ENCODE measurements at places on chromosomes 5 and 9.

GRCh38 chr5:79961716-79962574, 29.1 kb downstream of the MTX3 start:
- peak; percentile 21 for DNase-seq

DNA sequence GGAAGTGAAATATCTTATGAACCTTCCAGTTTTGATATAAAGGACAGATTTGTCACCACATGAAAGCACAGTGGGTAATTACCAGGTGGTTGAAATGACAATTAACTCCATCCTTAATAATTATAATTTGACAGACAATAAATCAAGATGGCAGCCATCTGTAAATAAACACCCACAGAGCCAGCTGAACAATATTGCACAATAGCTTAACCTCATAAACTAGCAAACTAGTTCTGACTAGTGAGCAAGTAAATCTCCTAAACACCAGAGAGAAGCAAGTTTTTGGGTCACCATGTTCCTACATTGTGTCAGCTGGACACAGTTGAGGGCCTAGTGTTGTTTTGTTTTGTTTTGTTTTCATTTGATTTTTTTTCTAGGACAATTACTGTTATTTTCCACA, 577.4 kb downstream of the ACTL7B start:
- DNase-seq: peak; percentile 39

- DNase-seq: no peak
These were observed 155.0 kb upstream of the PITX1 start for GRCh38 chr5:135189024-135189423.

DNA sequence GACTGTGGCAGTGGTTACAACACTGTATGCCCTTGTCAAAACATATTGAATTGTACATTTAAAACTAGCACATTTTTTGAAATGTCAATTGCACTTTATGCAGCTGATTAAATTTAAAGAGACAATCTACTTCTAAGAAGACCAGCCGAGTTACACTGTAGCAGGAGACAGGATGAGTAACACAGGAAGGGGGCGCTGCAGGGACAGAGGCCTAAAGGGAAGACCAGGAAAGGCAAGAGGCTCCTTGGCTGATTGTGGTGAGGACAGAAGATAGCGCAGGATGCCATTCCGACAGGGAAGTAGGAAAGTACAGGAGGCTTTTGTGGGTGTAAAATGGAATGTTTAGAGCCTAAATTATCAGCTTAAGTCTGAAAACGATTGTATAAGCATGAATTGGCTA, 28.2 kb upstream of the PPP2R2B start:
- peak; percentile 25 for DNase-seq

DNA sequence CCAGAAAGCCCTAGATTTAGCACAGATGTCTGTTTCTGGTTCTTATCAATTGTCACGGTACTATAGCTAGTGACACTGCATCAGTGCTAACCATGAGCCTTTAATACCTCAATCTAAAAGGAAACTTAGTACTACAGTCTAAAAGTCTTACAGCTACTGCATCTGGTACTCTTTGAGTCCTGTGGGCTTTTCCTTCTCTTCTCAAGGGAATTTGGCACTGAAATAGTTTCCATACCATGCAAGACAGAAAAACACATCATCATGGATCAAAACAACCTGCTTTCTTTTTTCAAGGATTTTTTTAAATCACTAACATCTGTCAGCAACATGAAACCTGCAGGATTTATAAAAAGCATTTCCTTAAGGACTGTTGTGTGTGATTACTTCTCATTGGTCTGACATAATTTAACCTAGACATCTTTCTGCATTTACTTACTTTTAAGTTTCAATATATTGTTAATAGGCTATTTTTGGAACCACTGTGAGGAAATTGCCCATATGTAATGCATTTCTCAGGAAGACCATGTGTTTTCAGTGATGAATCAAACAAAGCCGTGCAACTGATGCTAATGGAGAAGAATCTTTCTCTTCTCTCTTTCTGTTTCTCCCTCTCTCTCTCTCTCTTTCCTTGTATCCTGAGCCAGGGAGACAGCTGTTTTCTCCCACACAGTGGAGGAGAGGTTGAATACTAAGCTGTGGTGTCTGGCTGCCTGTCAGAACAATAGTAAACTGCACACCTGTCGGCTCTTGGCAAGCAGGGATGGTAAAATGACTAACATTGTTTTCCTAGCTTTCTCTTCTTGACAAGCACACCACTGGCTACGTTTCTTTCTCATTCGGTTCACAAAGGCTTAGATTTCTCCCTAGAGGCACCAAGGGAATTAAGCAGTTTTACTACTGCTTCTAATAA, 273.4 kb downstream of the CSNK1G3 start:
- peak; percentile 68 for DNase-seq

GRCh38 chr5:90866333-90866732, 307.7 kb downstream of the ADGRV1 start:
- peak; percentile 33 for DNase-seq

DNA sequence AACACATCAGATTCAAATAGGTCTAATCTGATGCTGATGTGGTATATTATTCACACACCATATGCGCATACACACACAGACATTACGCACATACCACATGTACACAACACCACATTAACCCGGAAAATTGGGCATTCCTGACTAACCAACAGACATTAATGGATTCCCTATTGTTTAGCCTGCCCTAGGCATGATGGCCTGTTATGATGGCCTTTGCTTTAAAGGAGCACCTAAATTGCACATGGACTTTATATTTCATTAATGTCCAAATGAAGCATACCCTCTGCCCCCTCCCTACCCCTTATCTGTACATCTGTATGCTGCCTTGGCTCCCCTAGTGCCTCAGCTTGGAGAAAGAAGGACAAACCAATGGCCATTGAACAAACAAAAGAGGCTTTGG, 127.7 kb upstream of the PRLR start:
- DNase-seq: no peak

GRCh38 chr9:91915524-91916263, 34.3 kb downstream of the ROR2 start:
- no peak for DNase-seq

DNA sequence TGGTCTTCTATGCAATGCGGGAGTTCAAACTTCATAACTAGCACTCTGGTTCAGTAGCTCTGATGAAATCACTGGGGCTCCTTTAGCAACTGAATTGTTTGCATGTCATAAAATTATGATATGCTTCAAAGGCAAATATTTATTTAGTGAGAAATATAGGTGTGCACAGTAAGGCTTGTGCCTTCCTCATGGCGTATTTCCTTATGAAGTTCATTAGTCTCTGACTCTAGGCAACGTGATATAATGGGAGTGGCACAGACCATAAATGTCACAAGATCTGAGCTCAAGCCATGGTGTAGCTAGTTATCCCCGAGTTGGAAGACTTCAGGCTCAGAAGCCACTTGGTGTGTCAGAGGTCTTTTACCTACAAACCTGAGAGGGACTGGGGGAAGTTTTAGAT, 35.5 kb downstream of the PIP5K1B start:
- peak; percentile 66 for DNase-seq

GRCh38 chr9:36759141-36759540, 186.4 kb downstream of the MELK start:
- no peak for DNase-seq

DNA sequence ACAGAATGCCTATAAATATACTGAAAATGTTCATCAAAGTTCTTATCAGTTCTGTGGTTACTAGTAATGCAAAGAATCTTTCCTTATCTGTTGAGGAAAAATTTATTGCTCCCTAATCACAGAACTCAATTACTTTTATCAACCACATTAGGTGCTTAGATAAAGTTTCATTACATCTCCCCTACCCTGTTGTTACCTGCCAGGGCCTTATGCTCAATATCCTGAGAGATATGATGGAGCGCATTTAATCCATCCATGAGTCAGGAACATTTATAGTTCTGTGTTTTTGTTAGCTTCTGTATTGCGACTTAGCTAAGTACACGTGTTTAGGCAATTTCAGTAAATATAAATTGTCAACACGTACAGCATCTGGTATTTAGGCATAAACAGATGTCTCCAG, 164.3 kb upstream of the ST8SIA4 start:
- no peak for DNase-seq

GRCh38 chr9:69499407-69499806, 172.8 kb downstream of the APBA1 start:
- DNase-seq: no peak

GRCh38 chr5:73136055-73136562, 15.7 kb downstream of the TMEM171 start:
- no peak for DNase-seq

DNA sequence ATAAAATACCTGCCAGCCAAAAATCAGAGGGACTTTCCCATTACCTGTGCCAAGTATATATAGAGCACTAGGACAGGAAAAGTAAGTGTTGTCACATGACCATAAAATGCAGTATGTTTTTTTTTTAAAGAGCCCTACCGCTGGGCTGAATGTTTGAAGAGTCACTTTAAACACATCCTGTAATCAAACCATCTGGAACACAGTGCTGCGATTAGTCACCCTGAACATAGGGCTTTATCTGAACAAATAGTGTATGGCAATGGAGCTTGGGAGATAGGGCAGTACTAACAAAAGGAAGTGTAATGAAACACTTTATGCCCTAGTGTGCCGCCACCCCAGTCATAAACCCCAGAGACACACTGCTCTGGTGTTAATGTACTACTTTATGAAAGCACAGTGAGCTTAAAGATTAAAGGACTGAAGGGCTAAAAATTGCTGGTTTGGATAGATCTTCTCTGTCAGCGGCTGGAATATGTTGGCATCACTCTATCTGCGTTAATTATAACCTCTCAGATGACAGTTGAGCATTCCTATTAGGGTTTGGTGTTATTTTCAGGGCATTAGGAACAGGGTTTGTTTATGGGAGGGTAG, 90.4 kb downstream of the ZNF608 start:
- DNase-seq: peak; percentile 91

DNA sequence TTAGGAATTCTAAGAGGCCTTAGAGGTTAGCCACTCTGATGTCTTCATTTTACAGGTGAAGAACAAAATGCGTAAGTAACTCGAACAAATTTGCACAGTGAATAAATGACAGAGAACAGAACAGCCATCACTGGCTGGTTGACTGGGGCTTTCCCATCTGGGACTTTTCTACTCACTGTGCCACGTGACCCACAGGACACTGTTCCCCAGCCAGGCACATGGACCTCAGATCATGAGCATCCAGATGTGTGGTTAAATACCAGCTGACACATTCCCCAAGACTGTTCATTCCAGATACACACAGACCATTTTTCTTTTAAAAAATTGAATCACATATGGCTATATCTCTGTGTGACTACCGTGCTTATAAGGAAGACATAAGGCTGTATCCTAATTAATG, 25.8 kb upstream of the MED10 start:
- no peak for DNase-seq

- DNase-seq: peak; percentile 11
These were observed 60.1 kb downstream of the PTPDC1 start for GRCh38 chr9:94144394-94144793.

DNA sequence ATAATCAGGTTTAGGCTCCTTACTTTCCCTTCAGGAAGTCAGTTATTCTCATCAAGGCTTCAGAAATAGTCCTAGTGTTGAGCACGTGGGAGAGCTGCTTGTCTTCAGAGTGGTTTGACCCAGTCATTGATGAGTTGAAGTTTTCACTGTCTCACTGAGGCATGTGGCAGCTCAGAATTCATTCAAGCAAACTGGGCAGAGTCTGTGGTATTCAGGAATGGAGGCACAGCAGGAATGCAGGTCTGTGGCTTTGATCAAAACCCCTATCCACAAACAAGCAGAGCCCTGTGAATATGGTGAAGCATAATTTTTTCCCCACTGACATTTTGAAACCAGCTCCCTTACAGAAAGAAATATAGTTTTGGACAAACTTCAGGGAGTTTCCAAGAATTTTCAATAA, 207.3 kb downstream of the CD180 start:
- peak; percentile 69 for DNase-seq

GRCh38 chr5:151781201-151781600, 9.4 kb downstream of the G3BP1 start:
- no peak for DNase-seq

DNA sequence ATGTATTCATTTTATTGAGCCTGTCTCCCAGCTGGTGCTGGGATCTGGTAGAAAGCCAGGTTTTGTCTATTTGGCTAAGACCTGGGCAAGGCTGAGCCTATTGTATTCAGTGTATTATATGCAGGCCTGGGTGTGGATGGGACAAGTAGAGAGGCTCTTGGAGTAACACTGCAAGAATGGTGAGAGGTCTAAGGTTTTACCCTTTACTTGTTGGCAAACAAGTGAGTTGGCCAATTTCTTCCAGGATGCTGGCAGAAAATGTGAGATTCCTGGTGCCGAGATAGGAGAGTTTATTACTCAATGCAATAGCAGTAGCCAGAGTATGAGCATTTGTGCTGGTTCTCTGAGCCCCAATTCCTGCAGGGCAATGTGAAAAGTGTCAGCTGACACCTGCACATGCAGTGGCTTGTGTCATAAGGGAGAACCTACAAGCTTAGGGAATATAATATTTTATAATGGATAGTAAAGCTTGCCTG, 141.7 kb upstream of the PRLR start:
- no peak for DNase-seq

DNA sequence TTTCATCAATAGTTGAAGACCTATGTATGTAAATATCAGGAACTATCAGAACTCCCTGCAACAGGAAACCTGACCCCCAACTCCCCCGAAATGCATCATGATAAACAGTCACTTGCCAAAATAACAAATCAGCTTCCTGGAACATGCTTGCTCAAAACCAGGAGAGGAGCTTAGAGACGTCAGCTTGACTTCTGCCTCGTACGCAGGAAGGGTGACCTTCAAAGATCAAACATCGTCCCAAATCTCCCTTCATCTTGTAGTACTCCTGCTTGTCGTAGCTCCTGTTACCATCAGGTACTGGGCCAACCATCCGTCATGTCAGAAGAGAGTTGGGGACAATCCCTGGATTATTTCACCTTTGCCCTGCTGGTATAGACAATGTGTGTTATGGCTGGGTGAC, 396.1 kb downstream of the GADD45G start:
- DNase-seq: no peak

DNA sequence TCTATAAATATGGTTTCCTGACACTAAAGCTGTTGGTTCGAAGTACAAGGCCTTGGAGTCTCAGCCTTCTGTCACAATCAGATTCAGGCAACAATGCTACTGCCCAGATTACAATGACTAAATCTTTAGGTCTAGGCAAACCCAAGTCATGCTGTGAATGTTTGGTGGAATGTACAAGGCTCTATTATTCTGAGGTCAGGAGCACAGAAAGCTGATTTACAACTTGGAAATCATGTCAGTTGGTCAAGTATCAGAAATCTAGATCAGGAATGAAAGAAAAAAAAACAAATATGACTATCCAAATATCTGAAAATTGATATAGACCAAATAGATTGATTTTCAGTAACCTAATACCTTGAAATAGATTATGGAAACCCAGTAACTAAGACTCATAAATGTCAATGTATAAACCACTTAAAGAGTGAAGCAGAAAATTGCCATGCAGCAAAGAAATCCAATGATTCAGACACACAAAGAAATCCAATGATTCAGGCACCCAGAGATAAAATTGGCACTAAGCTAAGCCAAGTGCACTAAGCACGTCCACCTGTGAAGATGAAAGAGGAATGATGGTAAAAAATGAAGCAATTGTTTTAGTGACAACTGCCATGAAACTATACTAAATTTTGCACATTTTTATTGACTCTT, 588.0 kb upstream of the TUSC1 start:
- no peak for DNase-seq

DNA sequence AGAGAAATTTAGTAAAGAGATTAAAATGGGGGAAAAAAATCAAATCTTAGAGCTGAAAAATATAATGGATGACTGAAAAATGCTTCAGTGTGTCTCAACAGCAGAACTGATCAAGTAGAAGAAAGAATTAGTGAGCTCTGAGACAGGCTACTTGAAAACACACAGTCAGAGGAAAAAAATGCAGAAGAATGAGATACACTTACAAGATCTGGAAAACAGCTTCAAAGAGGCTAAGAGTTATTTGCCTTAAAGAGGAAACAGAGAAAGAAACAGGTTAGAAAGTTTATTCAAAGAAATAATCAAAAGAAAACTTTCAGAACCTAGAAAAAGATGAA, 70.5 kb upstream of the OR2K2 start:
- peak; percentile 45 for DNase-seq

All from epithelial cell of esophagus (primary cell).